ENCODE measurements at places on chromosomes 1 and 21.

GRCh38 chr1:212259693-212260480, 25.3 kb upstream of the PPP2R5A start:
- DNase-seq, result no peak

- DNase-seq, result no peak
Measured at GRCh38 chr1:15816674-15817073, 9.2 kb upstream of the UQCRHL start.

DNA sequence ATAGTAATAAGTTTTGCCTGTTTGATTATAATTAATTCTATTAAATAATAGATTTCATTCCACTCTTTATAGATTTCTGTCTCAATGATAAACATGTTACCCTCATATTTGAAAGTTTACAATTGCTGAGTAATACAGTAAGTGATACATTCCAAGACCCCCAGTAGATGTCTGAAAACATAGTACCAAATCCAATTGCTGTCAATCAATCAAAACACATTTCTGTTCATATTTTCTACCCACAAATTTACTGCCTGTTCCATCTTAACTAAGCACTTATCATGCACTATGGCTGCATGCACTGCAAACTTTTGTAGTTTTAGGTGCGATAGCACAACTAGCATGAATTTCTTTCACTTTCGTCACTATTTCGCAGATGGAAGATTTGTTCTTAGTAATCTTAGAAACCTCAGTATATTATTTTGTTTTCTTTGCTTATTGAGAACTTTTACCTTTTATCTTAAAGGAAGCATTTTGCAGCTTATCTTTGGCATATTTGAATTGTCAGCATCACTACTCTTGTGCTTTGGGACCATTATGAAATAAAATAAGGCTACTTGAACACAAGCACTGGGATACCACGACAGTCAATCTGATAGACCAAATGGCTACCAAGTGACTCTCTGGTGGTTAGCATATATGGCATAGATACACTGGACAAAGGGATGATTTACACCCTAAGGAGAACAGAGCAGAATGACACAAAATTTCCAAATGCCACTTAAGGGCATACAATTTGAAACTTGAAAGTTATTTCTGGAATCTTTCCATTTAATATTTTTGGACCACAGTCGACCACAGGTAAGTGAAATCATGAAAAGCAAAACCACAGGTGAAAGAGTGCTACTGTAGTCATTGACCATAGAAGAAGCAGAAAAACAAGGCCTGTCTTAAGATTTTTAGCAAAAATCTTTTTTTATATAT, 67.6 kb downstream of the RGS13 start:
- DNase-seq, result no peak

DNA sequence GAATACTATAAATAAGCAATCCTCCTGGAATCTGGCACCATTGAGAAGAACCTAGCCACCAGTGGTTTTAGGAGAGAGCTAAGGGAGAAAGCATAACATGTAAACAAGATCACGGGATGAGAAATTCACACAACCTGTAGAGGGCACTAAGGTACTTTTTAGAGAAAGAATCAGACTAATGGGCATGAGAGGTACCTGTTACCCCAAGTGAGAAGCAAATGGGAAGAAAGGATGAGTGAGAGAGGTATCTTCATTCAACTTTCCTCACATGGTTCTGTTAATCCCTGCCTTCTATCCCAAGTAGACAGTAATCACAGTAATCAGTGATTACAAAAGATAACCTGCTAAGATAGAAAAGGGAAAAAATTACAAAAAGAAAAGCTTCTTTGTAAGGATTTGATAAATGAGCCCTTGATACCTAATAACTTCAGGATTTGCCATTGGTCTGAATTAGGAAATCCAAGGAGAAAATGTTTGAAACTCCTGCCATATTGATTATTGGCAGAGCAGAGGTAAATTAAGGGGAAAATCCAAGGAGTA, 251.1 kb upstream of the ADGRL2 start:
- no peak for DNase-seq

GRCh38 chr1:221923929-221924598, 182.2 kb upstream of the DUSP10 start:
- no peak for DNase-seq

DNA sequence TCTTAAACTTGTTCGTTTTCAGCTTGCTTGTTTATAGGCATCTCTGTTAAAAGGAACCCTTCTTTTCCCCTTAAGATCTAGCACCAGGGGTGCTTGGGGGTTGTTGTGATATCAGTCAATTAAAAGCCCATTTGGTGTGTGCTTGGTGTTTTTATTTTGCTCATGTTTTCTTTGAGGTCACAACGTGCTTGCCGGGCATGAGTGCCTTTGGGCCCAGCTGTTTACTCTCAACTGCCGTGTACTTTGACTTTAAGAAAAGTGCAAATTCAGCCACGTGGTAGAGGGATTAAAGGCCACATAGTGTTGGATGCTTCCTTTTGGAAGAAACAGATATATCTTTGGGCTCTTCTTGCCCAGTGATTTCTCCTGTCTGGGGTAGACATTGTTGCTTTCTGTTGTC, 10.5 kb downstream of the ARID1A start:
- no peak for DNase-seq

DNA sequence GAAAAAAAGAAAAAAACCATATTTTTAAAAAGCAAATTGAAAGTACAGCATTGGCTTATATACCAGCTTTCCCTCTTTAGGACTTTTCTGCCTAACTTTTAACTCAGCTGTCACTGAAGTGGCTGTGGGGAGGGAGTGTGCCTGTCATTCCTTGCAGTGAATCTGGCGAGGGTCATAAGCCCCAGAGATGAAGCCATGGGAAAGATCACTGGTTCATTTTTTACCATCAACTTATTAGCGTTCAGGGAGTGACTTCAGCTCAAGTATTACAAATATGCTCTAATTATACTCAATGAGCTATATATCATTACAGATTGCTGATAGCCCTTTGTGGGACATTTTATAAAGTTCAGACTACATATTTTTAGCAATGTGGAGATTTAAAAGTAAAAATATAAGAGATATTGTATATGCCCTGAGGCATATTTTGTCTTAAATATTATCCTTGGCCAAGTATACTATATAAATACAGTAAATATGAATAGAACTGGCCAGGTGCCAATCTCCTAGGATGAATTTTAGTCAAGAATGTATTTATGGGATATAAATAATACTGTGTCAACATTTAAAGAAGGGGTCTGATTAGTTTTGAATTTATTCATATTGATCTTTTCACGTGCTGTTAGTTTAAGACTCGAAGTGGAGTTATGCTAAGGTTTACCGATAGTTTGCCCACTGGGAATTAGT, 4.4 kb downstream of the TGFB2 start:
- no peak for DNase-seq

- no peak for DNase-seq
Measured at GRCh38 chr21:15752763-15753407, 23.1 kb downstream of the USP25 start.

GRCh38 chr1:245014247-245015029, 140.3 kb upstream of the KIF26B start:
- DNase-seq, result no peak

DNA sequence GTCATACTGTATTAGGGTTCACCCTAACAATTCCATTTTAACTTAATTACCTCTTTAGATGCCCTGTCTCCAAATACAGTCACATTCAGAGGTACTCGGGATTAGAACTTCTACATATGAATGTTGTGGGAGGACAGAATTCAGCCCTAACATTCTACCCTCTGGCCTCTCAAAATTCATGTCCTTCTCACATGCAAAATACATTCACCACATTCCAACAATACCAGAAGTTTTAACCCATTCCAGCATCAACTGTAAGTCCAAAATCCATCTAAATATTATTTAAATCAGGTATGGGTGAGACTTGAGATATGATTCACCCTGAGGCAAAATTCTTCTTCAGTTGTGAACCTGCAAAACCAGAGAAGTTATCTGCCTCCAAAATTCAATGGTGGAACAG, 14.5 kb downstream of the LY9 start:
- DNase-seq, result no peak

GRCh38 chr1:61287734-61288133, 205.4 kb downstream of the NFIA start:
- no peak for DNase-seq

- DNase-seq, result no peak
Measured at GRCh38 chr1:175168782-175169181, 23.8 kb downstream of the KIAA0040 start.

All from heart right ventricle (tissue), 16 donors.